ENCODE measurements at places on chromosomes 2 and 18.

DNA sequence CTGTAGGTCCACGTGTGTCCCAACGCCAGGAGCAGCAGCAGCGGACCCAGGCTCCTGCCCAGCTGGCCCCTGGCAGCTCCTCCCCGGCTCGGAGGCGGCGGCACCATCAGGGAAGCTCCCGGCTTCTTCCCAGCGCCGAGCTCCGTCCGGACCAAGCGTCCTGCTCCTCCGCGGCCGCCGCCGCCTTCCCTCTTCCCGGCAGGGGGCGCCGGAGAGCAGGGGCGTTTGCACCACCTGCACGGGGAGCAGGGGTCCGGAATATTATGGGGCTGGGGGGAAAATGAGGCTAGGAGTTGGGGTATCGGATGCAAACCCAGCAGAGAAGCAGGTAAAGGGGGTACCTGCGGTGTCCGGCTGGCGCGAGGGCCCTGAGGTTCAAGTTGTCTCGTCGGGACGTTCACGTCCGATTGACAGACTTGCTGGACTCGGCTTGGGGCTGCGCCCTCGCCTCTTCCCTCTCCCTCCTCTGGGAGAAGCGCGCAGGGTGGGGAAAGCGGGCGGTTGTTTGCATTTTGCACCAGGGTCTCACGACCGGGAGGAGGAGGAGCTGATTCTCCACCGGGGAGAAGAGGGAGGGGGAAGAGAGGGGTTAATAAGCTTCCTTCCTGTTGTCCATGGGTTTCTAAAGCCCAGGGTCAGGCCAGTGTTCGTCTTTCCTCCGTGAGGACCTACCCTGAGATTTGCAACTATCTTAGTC, at the start of gene CCBE1:
Gene CCBE1, minus strand, starts transcription at position 188 of the 697 bp plus-strand sequence.
- DNase-seq: no peak

- DNase-seq: no peak
Measured at GRCh38 chr2:204177977-204178522, 241.5 kb downstream of the ICOS start.

GRCh38 chr2:108169982-108170625, 69.7 kb upstream of the SULT1C3 start:
- peak; percentile 70 for DNase-seq

DNA sequence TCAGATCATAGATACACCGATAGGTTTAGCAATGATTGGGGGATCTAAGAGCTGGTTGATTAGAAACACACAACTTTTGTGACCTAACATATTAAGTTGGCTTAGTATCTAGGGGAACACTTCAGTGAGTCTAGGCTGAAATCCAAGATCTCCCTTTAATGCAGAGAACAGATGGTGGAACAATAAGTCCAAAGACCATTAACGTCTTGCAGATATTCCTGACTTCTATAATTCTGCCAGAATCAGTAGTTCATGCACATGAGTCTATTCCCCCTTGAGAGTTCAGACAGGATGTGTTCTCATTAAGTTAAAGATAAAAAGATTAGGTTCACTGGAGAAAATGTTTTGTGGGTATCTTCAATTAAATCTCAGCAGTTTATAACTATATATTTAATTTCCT, 506.5 kb downstream of the TSN start:
- DNase-seq: no peak

- DNase-seq: no peak
Measured at GRCh38 chr2:109324861-109325260, 195.9 kb downstream of the SH3RF3 start.

DNA sequence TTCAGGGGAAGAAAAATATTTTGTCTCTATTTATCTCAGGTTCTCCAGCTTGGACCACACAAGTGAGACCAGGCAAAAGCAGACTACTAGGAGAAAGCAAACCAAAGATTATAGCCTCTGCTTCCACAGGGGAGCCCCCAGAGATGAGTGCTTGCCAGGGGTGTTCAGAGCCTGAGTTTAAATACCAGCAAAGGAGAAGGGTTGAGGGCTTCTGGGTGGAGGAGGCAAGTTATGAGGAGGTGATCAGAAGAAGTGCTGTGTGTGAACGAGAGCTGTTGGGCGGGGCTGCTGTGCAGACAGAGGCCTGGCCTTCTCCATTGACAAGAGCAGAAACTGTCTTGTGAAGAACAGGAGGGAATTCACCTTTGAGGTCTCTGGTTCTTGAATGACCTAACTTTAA, 32.8 kb upstream of the PXDN start:
- no peak for DNase-seq

DNA sequence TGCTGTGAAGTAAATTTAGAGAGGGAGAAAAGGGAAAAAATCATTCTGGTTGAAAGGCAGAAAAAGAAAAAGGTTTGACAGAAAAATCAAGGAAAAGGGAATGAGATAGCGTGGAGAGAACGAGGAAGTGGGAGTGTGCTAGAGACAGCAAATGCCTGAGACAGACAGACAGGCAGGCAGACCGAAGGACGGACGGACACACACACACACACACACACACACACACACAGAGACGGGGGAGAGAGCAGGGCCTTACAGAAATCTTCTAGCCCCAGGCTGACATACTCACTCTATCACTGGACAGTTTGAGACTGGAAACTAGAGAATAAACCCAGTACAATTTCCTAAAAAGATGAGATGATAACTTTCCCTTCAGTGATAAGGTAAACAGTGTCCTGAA, 238.4 kb downstream of the ZNF521 start:
- DNase-seq: no peak

GRCh38 chr18:5693699-5694294, 150.0 kb upstream of the EPB41L3 start:
- no peak for DNase-seq

GRCh38 chr18:71798986-71799673, 745.0 kb downstream of the CBLN2 start:
- DNase-seq: no peak

- DNase-seq: no peak
Measured at GRCh38 chr18:74996055-74996454, 212.9 kb downstream of the PTGR3 start.

DNA sequence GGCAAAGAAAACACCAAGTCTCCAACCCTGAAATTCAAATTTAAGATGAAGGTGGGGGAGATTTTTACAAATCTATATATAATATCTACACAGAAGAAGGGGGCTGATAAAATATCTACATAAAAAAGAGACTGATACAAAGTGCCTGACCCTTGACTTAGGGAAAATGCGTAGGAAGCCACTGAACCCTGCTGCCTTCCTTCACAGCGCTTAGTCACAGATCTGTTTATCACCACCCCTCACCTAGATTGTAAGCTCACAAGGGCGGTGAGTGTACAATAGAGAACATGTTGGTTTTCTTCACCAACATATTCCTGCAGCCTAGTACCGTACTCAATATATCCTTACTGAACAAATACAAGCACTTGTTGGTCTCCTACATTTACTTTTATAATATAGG, 54.3 kb downstream of the NOL10 start:
- DNase-seq: no peak

DNA sequence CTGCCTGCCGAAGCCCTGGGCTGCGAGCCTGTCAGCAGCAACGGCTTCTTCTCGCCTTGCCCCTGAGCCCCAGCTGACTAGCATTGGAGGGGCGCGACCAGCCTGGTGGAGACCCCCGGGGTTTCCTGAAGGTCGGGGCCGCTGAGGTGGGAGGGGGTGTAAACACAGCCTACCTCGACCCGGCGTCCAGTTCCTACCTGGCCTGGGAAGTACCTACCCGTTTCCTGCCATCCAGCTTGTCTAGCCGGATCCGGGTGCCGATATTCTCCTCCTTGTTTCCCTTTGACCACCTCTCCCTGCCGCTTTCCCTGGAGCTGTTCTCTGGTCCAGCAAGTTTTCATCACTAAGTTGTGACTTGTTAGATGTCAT, 511 bp downstream of the MOB4 start:
- peak; percentile 43 for DNase-seq

DNA sequence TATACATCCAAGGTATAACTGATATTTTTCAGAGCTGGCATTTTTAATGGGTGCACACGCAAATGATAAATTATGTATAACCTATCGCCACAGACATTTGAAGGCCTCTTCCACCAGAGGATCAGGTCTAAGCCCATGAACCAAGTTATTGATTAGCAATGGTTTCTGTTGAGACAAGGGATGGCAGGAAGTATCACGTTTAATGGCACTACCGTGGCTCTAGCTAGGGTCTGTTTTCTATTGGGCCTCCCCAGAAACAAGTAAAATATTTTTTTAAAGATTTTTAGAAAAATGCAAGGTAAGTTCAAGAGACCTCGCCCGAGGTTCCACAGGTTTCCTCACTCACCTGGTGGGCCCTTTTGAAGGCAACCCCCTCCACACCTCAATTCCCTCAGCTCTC, 667 bp downstream of the GFPT1 start:
- no peak for DNase-seq
